ENCODE measurements at places on chromosomes 4 and X. TPM values are rescaled to one million over a fixed set of nuclear protein-coding genes. Genes with fewer than 3 reads are reported as not detected.

PGAM4 gene
- not detected for polyA plus RNA-seq

GRSF1 gene
- polyA plus RNA-seq: 83.3 TPM

NR3C2 gene
- 0.06 TPM for polyA plus RNA-seq

GAGE12J gene
- polyA plus RNA-seq: not detected

FMR1NB gene
- polyA plus RNA-seq: not detected

MAGEB2 gene
- not detected for polyA plus RNA-seq

LEF1 gene
- polyA plus RNA-seq: 0.78 TPM

PDE6B gene
- 3.2 TPM for polyA plus RNA-seq

CNOT6L gene
- 14.4 TPM for polyA plus RNA-seq

ZCCHC18 gene
- 132 TPM for polyA plus RNA-seq

RIPPLY1 gene
- polyA plus RNA-seq: not detected

CT55 gene
- polyA plus RNA-seq: not detected

Data from neural cell (in vitro differentiated cells).